ENCODE measurements at places on chromosomes 4 and X.

DNA sequence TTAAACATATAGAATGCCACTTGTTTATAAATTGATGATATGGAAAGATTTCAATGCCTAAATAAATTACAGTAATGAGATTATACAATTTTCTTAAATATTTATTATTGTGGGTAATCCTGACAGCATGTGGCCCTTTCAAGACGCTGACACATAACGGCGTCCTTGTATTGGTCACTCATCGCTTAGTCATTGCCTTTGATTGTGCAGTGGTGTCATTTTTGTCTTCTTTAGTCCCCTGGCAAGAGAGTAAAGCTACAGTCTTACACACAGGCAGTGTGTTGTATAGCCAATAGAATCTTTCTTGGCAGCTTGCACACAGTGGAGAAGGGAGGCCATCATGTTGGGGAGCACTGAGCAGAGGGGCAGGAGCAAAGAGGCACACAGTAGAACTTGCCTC lies 361.8 kb upstream of the GALNT7 start:
- no peak for DNase-seq

DNA sequence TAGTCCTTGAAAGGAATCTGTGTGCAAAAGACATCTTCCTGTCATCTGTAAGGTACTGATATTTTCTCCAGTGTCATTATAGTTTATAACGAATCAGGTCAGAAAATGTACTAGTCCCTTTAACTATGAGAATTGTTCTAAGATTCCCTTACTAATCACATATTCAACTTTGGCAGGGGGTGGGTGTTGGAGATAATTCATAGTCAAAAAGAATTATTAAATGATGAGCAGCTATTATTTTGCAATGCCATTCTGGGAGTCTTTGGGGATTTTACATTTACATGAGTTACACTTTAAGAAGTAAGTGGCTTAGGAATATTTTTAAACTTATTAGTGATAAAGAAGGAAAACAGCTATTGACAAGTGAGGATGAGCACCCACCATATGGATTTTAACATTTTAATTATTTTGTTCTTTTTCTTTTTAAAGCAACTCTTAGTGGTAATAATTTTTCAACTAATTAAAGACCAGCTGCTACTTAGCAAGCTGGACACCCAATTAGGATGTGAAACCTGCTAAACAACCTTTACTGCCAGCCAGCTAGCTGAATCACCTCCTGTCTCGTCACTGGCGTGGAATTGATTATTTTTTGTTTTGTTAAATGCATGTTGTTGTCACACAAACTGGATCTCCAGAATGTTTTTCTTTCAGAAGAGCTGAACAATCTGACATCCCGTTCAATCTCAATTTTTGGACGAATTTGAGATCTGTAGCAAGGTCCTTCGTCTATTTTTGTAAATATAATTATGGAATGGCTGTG lies 219.2 kb downstream of the ARAP2 start:
- no peak for DNase-seq

DNA sequence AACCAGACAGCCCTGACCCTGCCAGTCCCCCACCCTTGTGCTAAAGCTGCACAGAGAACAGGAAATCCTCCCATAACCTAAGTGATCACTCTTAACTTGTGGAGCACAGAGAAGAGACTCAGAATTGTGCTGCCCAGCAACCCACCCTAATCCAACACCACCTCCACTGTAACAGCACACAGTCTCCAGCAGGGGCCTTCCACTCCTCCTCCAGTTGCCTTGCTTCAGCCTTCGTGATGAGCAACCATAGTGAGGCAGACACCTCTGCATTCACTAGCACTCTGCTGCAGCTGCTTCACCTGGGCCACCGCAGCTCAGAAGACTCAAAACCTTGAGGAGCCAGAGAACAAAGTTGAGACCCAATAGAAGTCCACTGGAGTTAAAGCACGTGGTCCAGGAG lies 7.9 kb upstream of the UGT2B4 start:
- no peak for DNase-seq

DNA sequence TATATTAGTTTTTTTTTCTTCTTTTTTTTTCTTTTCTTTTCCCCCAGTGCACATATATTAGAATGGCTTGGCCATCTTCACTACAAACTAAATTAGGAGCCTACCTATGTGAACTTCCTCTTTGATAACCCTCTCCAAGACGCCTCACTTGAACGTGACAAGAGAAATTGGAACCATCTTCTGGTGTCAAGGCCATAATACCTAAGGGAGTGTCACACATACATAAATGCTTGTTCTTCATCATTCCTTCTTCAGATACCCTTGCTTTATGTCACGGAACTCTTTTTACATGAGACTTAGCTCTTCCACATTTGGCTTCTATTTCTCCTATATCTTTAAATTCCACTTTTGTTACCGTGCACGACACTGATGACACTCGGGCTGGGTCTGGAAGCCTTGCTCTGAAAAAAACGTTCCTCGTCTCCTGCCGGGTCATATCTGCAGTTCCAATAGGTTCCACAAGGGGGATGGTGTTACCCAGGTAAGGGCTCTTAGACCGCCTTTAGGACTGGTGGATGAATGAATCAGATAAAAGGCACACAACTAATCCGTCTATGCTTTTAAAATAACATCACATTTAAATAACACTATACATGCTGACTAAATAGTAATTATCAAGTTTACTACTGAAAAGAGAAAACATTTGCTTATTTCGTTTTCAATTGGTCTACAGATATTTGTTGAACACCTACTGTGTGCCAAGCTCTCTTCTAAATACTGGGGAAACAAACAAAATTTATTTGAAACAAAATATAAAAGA lies 19.9 kb downstream of the DGAT2L6 start:
- DNase-seq = peak; percentile 66

GRCh38 chrX:125778261-125778660 lies 387.8 kb downstream of the DCAF12L2 start:
- DNase-seq = no peak

DNA sequence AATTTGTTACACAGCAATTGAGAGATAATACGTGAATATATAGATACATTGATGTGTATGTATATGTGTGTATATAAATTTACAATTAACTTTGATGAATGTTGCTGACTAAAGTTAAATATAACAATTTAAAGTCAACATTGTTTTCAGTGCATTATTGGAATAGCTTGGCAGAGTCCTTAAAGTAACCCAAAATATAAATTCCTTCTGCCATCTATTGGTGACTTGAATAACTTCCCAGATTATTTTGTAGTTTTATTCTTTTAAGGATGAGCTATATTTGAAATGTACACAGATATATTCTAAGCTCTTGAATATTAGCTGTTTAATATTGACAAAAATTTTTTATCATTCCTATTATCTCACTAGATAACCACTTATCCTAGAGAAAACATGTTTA lies 298.2 kb upstream of the FSTL5 start:
- no peak for DNase-seq
